ENCODE measurements at places on chromosomes 4 and X.

DNA sequence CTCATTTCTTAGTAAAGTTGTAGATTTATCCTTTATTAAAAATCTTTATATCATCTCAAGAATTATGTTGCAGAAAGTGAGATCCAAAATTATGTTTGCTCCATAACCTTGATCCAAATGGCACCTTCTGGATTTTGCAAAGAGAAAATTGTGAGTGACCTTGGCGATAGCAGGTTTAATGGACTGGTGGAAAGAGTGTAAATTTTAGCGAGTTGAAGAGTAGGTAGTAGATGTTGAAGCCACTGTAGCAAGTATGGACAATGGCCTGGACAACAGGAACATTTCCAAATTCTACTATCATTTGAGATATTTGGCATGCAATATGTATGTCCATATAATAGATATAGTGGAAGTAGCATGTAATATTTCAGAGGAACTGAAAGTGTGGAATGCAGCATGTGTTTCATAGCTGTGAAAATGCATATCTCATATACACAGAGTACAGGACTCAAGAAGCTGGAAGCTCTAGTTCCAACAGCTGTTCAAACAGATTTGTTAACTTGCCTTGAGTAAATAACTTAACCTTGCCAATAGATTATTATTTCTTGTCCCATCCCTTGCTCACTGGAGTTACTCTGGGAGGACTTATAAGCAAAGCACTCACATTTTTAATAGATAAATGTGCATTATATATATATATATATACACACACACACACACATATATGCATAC, 152.5 kb upstream of the TLL1 start:
- DNase-seq = no peak

DNA sequence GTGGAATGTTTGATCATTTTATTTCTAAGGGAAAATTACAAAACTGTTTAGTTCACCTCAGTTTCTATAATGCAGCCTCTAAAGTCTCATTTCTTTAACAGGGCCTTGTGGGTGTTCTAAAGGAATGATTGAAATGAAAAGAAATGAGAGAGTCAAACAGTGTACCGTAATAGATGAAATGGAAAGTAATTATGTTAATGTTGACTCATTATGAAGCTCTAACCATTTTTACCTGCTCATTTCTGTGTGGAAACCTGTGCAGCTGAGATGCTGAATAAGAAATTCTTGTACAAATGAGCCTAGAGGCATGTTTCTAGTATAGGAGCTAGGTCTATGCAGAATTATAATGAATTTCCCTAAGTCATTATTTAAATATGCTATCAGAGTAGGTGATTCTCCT, 45.2 kb upstream of the RPA4 start:
- no peak for DNase-seq

GRCh38 chr4:139115226-139115625, 61.8 kb downstream of the ELF2 start:
- DNase-seq = no peak

- DNase-seq = no peak
Observed at GRCh38 chr4:7811536-7812191, 128.0 kb downstream of the AFAP1 start.

DNA sequence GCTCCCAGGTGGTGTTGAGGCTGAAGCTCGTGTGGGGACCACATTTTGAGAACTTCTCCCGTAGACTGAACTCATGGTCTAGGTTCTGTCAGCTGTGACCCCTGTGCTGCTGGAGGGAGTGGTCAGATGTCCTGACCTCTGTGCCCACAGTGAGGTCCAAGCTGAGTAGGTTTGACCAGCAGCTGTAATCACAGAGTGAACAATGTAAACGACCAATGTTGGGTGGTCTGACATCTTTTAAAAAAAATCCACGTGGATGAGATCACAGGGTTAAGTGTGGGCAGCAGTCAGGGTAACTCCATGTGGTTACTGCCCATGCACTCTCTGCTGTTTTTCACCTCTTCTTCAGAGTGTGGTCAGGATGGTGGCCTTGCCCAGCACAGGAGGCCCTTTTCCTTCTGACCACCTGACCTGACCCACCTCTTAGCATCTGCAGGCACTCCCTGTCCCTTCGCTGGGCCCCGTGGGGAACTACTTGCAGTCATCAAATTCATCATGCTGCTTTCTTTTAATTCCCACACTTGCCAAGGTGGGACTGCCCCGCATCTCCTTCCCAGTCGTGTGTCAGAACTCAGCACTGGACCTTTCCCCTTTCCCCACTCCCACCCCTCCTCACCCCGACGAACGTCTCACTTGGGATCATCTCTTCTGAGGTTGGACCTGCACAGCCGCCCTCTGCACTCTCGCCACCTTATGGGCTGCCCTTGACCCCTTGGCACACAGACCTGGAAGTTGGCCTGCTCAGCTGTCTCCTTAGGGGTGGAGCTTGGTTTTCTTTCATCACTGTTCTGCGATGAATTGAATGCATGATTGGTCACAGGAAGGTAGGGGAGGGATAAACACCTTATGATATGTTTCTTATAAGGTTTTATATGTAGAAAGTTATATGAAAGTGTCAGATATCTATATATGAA, 120.1 kb downstream of the PTTG2 start:
- no peak for DNase-seq

DNA sequence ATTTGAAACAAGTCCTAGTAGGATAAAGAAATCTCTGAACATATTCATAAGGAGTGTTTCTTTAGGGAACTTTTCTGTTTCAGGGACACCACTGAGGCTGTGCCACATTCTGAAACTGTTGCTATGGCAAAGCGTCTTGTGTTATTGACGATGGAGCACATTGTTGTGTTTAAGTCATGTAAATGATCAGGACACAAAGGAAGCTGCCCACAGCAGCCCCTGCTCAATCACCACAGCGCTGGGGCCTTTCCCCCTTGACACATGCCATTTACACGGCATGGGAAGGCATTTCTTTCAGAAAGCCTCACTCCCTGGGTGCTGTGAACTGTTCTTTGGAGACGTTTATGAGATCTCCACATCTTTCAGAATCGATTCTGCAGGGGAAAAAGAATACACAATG, 39.8 kb upstream of the MID1 start:
- DNase-seq = no peak

GRCh38 chr4:47465004-47465403, 1.5 kb upstream of the COMMD8 start:
- DNase-seq = no peak

DNA sequence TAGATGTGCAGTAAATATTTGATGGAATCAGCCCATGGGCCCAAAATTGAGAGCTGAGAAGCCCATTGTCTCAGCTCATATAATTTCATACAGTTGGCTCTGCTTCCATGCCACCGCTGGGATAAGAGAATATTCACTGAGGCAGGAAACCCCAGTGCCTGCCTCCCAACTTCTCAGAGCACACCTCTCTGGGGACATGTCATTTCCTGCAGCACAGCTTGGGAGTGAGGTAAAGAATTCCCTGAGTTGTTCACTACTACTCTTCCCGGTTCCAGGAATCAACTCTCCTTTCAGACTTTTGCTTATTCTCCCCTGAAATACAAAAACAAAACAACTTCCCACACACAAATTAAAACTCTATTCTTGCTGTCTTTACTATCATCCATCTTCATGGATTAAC, 389.3 kb downstream of the MAPK10 start:
- no peak for DNase-seq

- DNase-seq = no peak
Observed at GRCh38 chr4:168637872-168638756, 141.3 kb downstream of the PALLD start.

DNA sequence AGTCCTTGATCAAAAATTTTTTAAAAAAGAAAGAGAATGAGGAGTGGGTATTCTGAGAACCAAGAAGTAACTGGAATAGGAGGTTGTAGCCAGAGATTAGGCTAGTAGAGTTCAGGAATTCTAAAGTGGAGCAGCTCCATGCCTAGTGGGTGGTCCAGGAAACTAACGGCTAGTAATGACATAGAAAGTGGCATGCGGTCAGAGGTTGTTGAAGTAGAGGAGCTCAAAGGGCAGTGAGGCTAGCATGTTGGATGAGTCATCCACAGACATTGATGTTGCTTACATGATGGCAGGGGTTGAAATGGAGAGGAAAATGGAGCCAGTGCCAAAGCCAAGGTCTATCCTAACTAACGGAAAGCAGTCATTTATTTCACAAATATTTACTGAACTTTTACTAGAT, 42.1 kb downstream of the TEX13B start:
- DNase-seq = no peak

Data from stimulated activated CD4-positive, alpha-beta T cell treated with anti-CD3 and anti-CD28 coated beads, Interleukin-12 subunit alpha, Interleukin-12 subunit beta, amount 100 ng/mL, for 24 hours (primary cell).